ENCODE measurements at places on chromosomes 6 and 20.

DNA sequence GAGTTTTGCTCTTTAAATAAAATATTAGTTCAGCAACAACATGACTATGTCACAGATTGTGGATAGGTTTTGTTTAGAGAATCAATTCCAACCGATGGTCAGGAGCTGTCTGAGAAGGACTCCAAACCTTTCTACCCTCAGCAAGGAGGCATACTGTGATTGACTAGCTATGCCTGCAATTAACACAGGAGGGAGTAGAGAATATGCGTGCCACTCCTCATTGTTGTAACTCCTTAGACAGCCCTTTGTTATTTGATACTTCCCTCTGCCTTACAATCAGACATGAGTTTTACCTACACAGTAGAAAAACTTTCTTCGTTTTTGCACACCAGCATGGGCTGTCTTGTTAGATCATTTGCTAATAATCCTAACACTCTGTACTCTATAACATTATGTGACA, 796.5 kb downstream of the PRIM2 start:
- DNase-seq = no peak

- DNase-seq = no peak
Measured at GRCh38 chr20:38228436-38228835, 32.1 kb downstream of the KIAA1755 start.

- no peak for DNase-seq
Measured at GRCh38 chr6:99369533-99369932, 20.1 kb upstream of the FAXC start.

DNA sequence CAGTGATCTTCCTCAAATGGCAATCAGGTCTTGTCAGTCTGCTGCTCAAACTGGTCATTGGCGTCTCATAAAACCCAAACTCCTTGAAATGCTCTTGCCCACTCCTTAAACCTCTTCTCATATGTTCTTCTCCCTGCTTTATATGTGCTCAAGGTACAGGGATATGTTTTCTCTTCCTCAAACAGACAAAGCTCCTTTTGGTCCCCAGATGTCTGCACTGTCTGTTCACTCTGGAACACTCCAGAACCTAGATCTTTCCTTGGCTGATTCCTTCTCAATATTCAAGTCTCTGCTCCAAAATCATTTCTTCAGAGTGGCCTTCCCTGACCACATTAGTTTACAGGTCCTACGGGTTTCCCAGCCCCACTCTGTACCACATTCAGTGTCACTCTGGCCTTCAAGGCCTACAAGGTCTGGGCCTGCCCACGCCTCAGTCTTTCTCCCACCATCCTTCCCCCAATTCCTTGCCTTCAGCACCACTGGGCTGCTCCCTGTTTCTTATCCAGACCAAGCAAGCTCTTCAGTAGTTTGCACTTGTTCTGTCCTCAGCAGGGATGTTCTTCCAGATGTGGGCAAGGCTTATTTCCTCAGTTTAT, 9.0 kb downstream of the THEMIS start:
- DNase-seq = no peak

- DNase-seq = no peak
Measured at GRCh38 chr6:80478030-80478429, 371.6 kb downstream of the BCKDHB start.

DNA sequence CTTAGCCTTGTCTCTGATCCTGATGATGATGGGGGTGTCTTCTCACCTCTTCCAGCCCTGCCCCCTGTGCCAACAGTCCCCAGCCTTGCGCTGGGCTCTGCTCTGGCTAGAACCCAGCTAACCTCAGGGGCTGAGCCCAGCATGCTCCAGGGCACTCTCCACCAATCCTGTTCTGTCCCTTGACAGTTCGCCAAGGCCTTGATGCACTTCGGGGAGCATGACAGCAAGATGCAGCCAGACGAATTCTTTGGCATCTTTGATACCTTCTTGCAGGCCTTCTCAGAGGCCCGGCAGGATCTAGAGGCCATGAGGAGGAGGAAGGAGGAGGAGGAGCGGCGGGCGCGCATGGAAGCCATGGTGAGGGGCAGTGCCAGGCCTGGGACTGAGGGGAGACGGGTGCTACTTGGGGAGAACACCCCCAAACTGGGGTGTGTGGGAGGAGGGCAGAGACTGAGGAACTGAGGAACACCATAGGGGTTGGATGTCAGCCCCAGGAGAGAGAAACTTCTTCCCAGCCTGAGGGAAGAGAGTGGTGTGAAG, 33.1 kb downstream of the MOCS1 start:
- DNase-seq = no peak

DNA sequence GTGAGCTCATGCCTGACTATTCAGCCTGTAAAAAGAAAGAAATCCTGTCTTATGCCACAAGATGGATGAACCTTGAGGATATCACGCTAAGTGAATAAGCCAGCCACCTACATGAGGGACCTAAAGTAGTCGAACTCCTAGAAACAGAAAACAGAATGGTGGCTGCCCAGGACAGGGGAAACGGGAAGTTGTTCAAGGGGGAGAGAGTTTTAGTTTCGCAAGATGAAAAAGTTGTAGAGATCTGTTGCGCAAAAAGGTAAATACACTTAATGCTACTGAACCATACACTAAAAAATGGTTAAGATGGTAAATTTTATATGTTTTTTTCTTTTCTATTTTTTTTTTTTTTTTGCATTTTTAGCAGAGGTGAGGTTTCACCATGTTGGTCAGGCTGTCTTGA, 74.1 kb upstream of the RALY start:
- DNase-seq = no peak

DNA sequence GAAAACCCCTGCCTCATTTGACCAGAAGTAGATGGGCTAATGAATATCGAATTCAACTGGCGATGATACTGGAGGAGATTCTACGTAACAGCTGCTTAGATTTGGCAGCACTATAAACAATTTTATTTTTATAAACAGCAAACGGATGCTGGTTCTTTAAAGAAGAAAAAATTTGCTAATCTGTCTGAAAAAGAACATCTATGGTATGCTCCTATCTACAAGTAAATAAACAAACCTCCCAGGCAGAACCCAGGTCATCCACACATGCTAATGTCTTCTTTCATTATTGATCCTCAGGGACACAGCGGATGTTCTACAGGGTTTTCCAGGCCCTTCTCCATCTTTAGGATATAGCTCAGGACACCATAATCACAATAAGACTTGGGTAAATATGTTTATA, 291.3 kb downstream of the ALDH8A1 start:
- DNase-seq = no peak

DNA sequence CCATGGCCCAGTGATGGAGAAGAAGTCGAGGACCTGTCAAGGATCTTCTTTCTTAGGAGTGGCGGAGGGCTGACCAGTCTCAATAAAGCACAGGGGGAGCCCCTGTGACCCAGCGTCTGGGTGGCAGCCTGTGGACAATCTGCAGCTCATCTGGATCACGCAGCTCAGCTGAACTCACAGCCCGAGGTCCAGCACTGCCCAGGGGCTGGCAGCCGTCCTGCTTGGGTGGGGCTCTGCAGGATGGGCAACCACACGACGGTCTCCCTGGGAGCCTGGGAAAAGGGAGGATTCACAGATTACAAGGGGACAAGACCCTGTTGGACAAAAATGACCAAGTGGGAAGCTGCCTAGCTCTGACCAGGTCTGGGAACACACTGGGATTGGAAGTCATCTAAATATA, 110.8 kb downstream of the MYLK4 start:
- no peak for DNase-seq
